ENCODE measurements at places on chromosomes 4 and X. TPM values are rescaled to one million over a fixed set of nuclear protein-coding genes. Genes with fewer than 3 reads are reported as not detected.

GATA1 gene
- not detected for total RNA-seq

DNA sequence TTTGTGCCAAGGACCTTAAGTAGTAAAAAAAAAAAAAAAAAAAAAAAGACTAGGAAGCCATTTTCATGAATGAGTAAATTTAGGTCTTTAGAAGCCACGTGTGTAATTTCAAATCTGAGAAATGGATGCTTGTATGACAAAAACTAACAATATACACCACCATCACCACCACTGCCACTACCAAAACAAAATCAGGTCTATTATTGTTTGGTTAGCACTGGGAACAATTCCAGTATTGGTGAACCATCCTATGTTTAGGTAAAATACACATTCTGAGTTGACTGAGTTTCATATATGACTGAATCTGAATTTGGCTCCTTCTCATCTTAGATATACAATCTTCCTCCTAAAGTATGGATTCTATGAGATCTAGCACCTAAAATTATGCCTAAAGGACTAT lies 8.8 kb upstream of the TMSB4X start:
- H3K4me3 ChIP-seq = no peak overlapping the region
- peaks cover 22% of the 10 kb centered on the region for H3K36me3 ChIP-seq
- no peaks in the 10 kb centered on the region for H3K4me1 ChIP-seq
- H3K27ac ChIP-seq = no peak overlapping the region
- no peak for DNase-seq

DNA sequence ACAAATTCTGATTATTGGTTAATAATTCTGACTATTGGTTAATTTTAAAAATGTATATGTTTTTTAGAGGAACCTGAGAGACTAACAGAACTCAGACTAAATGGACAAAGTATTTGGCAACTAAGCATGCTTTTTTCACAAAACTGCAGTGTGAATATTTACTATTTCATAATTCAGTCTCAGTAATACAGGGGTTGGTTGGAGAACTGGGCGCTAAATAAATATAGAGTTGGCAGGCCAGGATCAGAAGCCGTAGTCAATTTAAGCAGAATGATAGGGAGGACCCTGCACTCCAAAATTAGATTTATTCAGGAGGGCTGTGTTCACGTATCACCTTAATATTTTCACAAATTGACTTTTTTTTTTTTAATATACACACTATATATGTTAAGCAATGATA lies 5.8 kb downstream of the TIGD2 start:
- H3K27me3 ChIP-seq = peaks cover 2% of the 10 kb centered on the region
- DNase-seq = no peak
- no peaks in the 10 kb centered on the region for H3K4me1 ChIP-seq
- H3K36me3 ChIP-seq = peaks cover 11% of the 10 kb centered on the region
- H3K27ac ChIP-seq = no peak overlapping the region
- H3K4me3 ChIP-seq = no peak overlapping the region

DNA sequence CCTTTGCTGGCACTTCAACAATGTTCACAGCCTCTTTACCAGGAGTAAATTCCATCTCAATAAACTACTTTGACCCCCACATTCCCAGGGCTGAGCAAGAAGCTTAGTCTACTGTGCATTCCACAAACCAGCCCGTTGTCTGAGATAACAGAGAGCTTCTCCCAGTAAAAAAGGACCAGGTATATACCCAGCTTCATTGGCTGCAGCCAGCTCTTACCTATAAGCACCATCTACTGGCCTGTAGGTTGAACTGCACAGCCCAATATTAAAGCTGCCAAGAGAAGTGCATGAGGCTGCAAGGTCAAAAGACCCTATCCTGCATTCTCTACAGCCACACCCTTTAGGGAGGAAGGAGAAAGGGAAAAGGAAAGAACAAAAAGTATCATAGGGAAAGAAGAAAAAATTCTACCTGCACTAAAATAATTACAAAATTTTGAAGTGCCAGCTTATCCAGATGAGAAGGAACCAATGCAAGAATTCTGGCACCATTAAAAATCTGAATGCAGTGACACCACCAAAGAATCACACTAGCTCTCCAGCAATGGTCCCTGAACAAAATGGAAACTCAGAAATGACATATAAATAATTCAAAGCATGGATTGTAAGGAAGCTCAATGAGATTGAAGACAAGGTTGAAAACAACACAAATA lies 45.7 kb upstream of the INTU start:
- no peaks in the 10 kb centered on the region for H3K4me1 ChIP-seq
- H3K27ac ChIP-seq = no peak overlapping the region
- no peaks in the 10 kb centered on the region for H3K27me3 ChIP-seq
- H3K36me3 ChIP-seq = peaks cover 4% of the 10 kb centered on the region

DNA sequence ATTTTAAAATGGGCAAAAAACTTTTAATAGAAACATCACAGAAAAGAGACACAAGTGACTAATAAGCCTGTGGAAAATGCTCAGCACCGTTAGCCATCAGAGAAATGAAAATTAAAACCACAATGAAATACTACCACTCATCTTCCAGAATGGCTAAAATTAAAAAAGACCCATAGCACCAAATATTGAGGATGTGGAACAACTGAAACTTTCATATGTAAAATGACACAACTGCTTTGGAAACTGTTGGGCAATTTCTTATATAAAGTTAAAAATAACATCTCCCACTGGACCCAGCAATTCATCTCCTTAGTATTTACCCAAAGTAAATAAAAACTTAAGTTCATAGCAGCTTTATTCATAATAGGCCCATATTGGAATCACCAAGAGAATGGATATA lies 94.2 kb downstream of the TENM3 start:
- no peak for DNase-seq
- no peak overlapping the region for H3K4me3 ChIP-seq
- H3K27ac ChIP-seq = no peak overlapping the region
- no peaks in the 10 kb centered on the region for H3K4me1 ChIP-seq
